Posterior vena cava (tissue), 2 donors: ENCODE measurements at places on chromosomes 7 and 10. TPM values are rescaled to one million over a fixed set of nuclear protein-coding genes. Genes with fewer than 3 reads are reported as not detected.

GRCh38 chr10:34845070-34845469 is 30.0 kb upstream of the PARD3 start:
- DNase-seq, result no peak

GRCh38 chr10:117928741-117929140 is 118.0 kb downstream of the RAB11FIP2 start:
- no peak for DNase-seq

GRCh38 chr10:68242051-68242450 is 10.1 kb upstream of the ATOH7 start:
- DNase-seq, result no peak

DNA sequence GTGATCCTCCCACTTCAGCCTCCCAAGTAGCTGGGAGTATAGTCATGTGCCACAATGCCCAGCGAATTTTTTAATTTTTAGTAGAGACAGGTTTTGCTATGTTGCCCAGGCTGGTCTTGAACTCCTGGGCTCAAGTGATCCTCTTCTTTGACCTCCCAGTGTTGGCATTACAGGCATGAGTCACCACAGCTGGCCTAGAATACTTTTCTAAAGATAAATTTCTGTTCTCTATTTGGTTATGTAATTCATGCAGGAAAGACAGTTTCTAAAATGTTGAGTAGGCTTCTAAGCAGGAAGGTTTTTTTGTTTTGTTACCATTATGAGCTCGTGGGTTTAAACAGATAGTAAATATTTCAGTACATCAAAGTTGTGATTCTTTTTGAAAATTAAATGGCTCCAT is 5.0 kb downstream of the RBAK start:
- DNase-seq, result no peak

GRCh38 chr7:130279286-130279685 is 12.6 kb downstream of the CPA2 start:
- DNase-seq, result no peak

Gene ABCB1
- 1.3 TPM for total RNA-seq

Gene ABHD11
- 7.0 TPM for total RNA-seq

Gene DDX56
- 33.9 TPM for total RNA-seq
